ENCODE measurements at places on chromosomes 13 and 19.

DNA sequence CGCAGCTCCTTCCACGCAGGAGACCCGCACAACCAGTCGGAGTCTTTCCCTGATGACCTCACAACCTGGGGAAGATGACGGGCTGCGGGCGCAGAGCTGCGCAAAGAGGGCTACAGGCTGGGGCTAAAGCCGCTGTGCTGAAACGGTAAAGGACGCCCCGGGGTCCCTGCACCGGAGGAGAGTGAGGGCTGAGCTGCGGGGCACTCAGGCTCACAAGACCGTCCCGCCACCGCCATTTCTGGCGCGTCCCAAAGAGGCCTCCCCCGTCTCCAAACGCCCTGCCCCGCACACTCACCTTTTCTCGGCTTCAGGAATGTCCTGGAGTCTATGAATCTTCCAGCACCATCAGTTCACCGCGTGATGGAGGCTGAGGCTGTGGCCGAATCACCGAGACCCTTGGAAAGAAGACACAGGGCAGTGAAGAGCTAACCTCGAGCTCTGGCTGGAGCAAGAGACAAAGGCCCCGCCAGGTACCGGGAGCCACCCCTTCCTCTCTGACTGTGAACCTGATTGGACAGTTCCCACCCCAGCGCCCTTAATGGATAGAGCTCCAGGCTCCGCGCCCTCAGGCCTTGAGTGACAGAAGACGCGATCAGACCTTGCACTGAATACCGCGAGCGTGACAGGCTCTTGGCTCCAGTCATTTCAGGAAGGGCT, 41.8 kb upstream of the ZNF429 start:
- DNase-seq = no peak

DNA sequence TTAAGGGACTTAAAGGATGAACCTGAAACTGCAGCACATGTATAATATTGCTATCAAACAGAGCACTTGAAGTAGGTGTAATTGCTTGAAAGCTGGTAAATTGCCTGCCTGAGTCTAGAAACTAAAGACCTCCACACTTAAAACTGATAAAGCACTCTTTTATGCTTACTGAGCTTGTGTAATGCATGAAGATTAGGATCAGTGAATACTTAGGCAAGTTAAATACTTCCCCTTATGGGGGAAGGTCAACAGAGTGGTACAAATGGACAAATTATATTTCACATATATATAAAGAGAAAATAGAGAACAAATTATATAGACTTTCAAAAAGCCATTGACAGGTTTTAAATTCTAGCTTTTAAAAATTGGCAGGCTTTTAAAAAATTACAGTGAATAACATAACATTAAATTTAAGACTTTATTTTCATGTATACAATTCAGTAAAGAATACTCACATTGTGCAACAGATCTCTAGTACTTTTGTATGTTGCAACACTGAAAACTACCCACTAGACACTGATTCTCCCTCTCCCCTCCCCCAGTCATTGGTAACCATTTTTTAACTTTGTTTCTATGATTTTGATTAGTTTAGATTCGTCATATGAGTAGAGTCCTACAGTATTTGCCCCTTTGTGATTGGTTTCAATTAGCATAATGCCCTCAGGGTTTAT, 23.9 kb downstream of the PIBF1 start:
- no peak for DNase-seq

GRCh38 chr19:39533791-39534190, 1.1 kb upstream of the EID2B start:
- DNase-seq = no peak

GRCh38 chr19:37959665-37960114, 52.7 kb downstream of the SIPA1L3 start:
- DNase-seq = no peak

DNA sequence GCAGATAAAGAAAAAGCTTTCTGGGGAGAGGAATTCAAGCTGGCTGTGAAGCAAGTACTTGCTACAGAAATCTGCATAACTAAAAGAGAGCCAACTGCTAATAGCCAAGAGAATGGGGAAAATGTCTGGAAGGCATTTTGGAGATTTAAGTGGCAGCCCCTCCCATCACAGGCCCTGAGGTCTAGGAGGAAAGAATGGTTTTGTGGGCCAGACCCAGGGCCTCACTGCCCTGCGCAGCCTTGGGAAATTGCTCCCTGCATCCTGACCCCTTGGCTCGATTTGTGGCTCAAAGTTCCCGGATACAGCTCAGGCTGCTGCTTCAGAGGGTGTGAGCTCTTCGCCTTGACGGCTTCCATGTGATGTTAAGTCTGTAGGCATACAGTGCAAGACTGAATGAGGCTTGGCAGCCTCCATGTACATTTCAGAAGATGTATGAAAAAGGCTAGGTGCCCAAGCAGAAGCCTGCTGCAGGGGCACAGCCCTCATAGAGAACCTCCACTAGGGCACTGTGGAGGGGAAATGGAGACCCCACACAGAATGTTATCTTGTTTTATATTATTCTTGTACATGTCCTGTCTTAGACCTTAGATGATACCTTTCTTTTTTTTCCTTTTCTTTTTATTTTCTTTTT, 34.4 kb downstream of the MZT1 start:
- no peak for DNase-seq

- DNase-seq = no peak
Observed at GRCh38 chr13:74464670-74465069, 330.5 kb upstream of the KLF12 start.

DNA sequence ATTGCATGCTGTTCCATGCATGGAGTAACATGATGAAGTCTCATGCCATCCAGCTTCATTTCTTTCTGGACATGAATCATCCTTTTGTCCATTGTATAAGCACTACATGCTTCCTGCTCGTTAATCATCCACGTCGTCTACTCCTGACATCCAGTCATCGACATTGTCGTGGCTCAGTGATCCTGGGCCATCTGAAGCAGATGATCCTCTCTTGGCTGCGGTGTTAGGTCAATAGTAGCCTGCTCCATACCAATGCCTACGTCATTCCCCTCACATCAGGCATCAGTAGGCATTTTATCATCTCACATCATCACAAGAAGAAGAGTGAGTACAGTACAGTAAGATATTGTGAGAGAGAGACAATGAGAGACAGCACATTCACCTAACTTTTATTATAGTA, 7.9 kb upstream of the MYO16 start:
- DNase-seq = no peak

All from tibial artery (tissue), 4 donors.